ENCODE measurements at places on chromosomes 2 and 18.
A peak's percentile ranks its signal among the peaks of the same experiment; 100 is the strongest.

DNA sequence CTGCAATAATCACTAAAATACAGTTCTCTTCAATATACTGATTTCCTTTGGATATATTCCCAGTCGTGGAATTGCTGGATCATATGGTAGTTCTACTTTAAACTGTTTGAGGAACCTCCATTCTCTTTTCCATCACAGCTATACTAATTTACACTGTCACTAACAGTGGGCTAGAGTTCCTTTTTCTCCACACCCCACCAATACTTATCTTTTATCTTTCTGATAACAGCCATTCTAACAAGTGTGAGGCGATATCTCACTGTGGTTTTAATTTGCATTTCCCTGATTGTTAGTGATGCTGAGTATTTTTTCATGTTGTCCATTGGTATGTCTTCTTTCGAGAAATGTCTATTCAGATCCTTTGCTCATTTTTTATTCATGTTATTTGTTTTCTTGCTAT is 68.4 kb downstream of the CERKL start:
- DNase-seq = no peak

GRCh38 chr2:197164141-197164754 is 146.3 kb downstream of the ANKRD44 start:
- DNase-seq = peak; percentile 69

GRCh38 chr18:50011813-50012435 is 183.0 kb downstream of the MYO5B start:
- DNase-seq = no peak

DNA sequence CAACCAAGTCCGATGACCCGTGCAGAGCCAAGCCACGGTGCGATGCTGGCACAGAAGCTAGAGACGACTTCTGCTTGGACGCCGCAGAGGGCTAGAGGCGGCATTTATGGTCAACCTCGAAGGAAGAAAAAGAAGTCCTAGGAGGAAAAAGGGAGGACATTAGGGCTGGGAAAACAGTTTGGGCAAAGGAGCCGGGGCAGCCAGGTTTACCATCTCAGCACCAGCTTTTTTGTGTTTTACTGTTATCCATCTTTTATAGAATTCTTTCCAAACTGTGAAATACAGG is 643 bp upstream of the DTNB start:
- DNase-seq = no peak

- DNase-seq = no peak
These were observed 404.9 kb downstream of the CPS1 start for GRCh38 chr2:210961249-210961648.

DNA sequence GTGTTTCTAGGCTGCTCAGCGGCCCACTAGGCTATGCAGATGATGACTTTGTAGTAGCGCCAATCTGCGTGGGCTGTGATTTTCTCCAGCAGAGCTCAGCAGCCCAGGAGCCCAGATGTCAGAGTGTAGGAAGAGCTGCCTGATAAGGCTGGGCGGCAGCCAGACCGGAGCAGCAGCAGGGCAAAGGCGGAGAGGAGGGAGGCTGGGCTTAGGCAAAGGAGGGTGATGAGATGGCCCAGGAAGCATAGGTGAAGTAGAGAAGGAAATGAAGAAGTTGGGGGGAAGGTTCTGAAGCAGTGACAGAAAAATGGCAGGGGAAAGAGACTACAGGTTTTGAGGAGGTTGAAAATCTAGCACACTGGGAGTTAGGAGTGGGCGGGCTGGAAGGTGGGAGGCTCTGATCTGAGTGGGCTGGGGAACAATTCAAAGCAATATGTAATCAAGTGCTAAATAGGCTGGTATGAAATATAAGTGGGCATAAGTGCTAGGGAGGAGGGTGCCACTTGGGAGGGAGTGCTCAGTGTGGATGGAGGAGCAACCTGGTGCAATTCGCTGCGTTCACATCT is 50.6 kb upstream of the STPG4 start:
- DNase-seq = no peak

GRCh38 chr2:210556329-210556980 is at the start of gene CPS1:
Gene CPS1, plus strand, starts transcription at chr2:210556599. Its CDS starts 135 bp downstream, at chr2:210556734.
- DNase-seq = no peak

GRCh38 chr2:232883116-232883721 is 13.2 kb downstream of the SNORC start:
- no peak for DNase-seq

GRCh38 chr18:43265465-43265864 is 11.8 kb downstream of the SYT4 start:
- DNase-seq = no peak

GRCh38 chr2:71417300-71418202 is 35.8 kb upstream of the DYSF start:
- no peak for DNase-seq

DNA sequence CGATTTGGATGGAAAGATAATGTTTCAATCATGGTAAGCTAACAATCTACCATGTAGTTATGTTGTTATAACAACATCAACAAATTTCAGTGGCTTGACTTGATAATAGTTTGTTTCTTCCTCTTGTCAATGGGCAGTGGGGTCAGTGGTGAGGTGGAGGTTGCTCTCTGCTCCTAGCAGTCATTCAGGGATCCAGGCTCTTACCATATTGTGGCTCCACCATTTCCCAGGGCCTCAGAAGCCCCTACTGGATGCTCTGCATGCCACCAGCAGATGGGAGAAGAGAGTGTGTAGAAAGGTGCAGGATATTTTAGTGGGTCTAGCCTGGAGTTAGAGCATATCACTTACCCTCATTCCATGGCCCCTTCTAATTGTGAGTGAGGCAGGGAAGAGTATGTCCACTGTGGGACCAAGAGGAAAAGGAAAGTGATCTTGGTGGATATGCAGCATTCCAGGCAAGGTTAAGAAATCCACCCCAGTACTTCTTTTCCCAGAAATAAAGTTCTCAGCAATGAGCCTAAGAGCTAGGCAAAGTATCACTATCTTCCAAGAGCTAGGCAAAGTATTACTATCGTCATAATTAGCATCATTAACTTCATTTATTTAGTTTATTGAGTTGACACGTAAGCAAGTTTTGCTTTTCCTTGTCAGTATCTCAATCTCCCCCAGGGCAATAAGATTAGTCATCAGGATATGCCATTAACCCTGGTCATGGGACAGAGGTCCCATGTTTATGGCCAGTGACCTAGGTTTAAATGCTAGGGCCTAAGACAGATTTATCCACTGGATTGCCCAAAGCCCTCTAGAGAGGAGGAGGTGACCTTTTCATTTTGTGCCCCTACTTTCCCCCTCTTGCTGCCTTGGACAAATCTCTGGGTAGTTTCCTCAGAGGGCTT is 4.2 kb upstream of the IWS1 start:
- DNase-seq = no peak
